ENCODE measurements at places on chromosomes 13 and 19. TPM values are rescaled to one million over a fixed set of nuclear protein-coding genes. Genes with fewer than 3 reads are reported as not detected.

Gene ANKRD10
- total RNA-seq, result 173 TPM

Gene PROZ
- total RNA-seq, result not detected

Gene SERPINE3
- not detected for total RNA-seq

- DNase-seq, result no peak
- no peaks in the 10 kb centered on the region for H3K27me3 ChIP-seq
- peaks cover 81% of the 10 kb centered on the region for H3K4me1 ChIP-seq
Observed at GRCh38 chr19:1769645-1769985, 16.3 kb downstream of the ONECUT3 start.

DNA sequence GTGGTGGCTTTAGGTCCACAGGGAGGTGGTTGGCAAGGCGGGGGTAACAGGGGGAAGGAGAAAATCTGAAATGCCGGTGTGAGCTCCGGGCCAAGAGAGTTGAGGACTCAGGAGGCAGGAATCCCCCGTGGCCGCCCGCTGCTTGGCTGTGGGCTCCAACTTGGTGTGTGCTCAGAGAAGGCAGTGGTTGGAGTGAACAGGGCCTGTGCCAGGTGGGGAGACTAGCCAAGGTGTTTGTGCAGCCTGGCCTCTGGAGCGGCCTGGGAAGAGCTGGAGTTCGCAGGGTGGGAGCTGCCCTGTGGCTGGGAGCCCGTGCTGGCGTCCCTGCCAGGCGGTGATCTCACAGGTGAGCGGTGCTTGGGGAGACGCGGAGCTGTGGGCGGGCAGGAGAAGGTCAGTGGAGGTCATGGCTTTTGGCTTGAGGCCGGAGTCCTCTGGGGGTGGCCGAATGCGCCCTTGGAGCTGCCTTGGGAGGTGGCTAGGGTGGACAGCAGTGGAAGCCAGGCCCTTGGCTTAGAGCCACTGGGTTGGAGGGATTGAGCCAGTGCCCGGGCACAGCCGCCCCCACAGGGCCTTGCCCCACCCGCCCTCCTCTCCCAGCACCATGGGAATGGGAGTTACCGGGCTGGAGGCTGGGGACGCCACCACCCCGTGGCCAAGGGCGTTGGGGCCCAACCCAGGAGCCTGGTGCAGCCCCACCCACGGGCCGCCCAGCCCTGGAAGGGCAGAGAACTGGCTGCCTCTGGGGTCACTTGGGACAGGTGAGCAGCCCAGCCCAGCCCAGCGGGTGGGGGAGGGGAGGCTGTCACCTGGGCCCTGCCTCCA lies 7.1 kb upstream of the CIRBP start:
- H3K4me3 ChIP-seq, result peak overlapping the region; percentile 89
- peak overlapping the region; percentile 99 for H3K27ac ChIP-seq
- DNase-seq, result no peak
- H3K36me3 ChIP-seq, result peaks cover 6% of the 10 kb centered on the region

DNA sequence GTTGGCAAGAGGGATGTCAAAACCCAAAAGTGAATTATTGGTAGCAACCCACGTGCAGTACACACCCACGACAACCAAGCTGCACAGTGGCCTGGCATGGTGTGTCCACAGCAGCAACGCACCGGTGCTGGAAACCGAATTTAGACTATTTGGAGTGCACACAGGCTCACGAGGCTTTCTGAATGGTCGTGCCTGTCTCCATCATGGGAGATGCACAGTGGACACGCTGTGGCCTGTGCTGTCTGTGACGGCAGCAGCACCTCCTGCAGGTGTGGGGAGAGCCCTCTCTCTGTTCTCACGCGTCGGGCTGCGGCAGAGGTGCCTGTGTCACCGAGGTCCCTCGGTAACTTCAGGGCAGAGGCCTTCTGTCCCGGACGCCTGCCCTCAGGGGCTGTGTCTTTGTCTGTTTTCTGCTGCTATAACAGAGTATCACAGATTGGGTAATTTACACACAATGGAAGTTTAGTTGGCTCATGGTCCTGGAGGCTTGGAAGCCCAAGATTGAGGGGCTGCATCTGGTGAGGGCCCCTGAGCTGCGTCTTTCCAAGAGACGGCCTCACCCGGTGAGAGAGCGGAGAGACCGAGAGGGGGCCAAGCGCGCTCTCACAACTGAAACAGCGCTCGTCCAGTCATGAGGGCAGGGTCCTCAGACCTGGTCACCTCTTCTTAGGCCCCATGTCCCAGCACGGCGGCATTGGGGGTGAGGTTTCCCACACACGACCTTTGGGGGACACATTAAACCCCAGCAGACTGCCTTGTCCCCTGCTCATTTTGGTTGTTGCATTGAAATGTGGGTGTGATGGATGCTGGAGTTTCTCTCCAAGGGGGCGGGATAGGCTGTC lies 9.1 kb upstream of the MCF2L start:
- no peak for DNase-seq
- no peaks in the 10 kb centered on the region for H3K36me3 ChIP-seq
- H3K4me3 ChIP-seq, result no peak overlapping the region
- H3K4me1 ChIP-seq, result no peaks in the 10 kb centered on the region
- no peaks in the 10 kb centered on the region for H3K27me3 ChIP-seq
- no peak overlapping the region for H3K27ac ChIP-seq

DNA sequence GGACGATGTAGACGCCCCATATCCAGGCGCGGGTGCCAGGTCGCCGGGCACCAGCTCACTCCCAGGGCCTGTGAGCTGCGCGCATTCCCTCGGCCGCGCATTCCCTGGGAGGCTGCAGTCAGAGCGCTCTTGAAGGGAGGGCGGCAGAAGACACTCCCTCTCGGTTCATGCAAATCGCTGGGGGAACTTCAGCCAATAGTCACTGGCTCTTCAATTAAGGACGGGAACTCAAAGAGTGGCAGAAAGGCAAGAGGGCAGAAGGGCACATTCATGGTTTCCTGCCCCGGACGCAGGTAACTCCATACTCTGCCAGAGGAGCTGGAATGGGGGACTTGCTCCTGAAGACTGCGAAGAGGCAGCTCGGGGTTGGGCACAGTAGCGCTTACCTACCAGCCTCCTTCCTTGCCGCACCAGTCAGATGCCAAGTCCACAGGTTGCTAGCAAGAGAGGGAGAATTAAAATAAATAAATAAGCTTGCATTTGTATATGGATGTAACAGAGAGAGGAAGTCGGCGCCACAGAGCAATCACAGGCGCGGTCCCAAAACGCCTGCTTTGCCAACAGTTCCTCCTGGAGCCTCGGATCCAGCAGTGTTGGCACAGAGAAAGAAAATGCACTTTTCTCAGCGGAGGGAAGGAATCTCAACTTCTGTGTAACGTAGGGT lies 459 bp downstream of the PCDH20 start:
- H3K27me3 ChIP-seq, result no peaks in the 10 kb centered on the region
- H3K4me3 ChIP-seq, result no peak overlapping the region
- H3K27ac ChIP-seq, result no peak overlapping the region
- H3K36me3 ChIP-seq, result no peaks in the 10 kb centered on the region
- no peaks in the 10 kb centered on the region for H3K4me1 ChIP-seq
- DNase-seq, result no peak

GRCh38 chr13:87777387-87777786 lies 106.2 kb downstream of the SLITRK5 start:
- no peaks in the 10 kb centered on the region for H3K4me1 ChIP-seq
- no peak for DNase-seq
- no peaks in the 10 kb centered on the region for H3K27me3 ChIP-seq
- H3K27ac ChIP-seq, result no peak overlapping the region
- no peak overlapping the region for H3K4me3 ChIP-seq

DNA sequence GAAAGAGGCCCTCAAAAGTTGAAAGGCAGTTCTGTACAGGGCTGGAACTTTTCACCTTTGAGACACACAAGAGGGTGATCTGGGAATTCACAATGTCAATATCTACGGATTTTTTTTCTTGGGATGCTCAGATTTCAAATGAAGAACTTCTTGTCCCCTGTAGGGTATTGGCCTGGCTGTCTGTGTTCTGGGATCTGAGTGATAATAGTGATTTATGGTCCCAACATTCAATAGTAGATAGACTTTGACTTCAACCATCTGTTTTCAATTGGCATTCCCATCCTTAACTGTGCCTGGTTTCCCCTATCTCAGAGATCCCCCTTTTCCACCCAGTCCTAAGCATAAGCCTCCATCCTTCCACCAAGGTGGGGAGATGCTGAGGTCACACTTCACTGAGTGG lies 274.1 kb downstream of the COG6 start:
- no peaks in the 10 kb centered on the region for H3K4me1 ChIP-seq
- H3K36me3 ChIP-seq, result no peaks in the 10 kb centered on the region
- no peaks in the 10 kb centered on the region for H3K27me3 ChIP-seq
- H3K4me3 ChIP-seq, result no peak overlapping the region
- H3K27ac ChIP-seq, result no peak overlapping the region

DNA sequence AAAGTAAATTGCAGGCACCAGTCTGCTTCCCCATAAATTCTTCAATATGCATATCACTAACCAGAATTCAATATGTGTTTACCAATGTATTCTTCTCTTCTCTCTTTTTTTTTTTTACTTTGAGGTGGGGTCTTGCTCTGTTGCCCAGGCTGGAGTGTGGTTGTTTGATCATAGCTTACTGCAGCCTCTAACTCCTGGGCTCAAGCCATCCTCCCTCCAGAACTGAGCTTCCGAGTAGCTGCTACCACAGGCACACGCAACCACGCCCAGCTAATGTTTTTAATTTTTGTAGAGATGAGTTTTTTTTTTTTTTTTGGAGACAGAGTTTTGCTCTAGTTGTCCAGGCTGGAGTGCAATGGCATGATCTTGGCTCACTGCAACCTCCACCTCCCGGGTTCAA lies 16.8 kb downstream of the LTBP4 start:
- H3K4me1 ChIP-seq, result peaks cover 16% of the 10 kb centered on the region
- no peaks in the 10 kb centered on the region for H3K27me3 ChIP-seq
- H3K36me3 ChIP-seq, result peaks cover 24% of the 10 kb centered on the region
- no peak overlapping the region for H3K4me3 ChIP-seq
- no peak overlapping the region for H3K27ac ChIP-seq
- DNase-seq, result no peak

GRCh38 chr13:73303851-73304250 lies 245.0 kb downstream of the KLF5 start:
- H3K27ac ChIP-seq, result no peak overlapping the region
- H3K4me1 ChIP-seq, result peaks cover 4% of the 10 kb centered on the region
- DNase-seq, result no peak
- H3K36me3 ChIP-seq, result no peaks in the 10 kb centered on the region
- no peaks in the 10 kb centered on the region for H3K27me3 ChIP-seq

- no peak overlapping the region for H3K27ac ChIP-seq
- no peak for DNase-seq
- H3K4me1 ChIP-seq, result no peaks in the 10 kb centered on the region
- no peak overlapping the region for H3K4me3 ChIP-seq
Observed at GRCh38 chr13:33318744-33319143, 33.2 kb upstream of the STARD13 start.

Measured in HCT116 (cell line).